ENCODE measurements at places on chromosomes 1 and 21.

GRCh38 chr1:61753998-61754508 is 11.8 kb downstream of the PATJ start:
- DNase-seq = no peak

DNA sequence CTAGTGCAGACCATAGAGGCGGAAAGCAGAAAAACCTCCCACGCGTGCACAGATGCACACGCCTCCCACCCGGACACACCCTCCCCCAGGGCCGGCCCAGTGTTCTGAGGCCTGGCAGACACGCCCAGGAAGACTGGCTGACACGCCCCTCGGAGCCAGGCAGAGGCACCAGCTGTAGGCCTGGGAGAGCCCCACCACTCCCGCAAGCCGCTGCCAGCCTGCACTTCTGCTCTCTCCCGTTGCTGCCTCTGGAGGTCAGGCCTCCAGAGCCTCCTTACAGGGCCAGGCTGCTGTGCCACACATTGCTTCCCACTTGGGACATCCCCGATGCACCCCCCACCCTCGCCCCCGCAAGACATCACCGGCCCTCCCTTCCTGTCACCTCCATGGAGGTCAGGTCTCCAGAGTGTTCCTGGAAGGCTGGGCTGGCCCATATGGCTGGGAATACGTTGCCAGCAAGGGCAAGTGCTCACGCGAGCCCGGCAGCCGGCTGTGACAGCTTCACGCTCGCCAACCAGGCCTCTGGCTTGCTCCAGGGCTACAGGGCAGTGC is 40.4 kb downstream of the CASZ1 start:
- peak; percentile 63 for DNase-seq

- DNase-seq = no peak
Observed at GRCh38 chr1:90994461-90994860, 27.4 kb downstream of the ZNF644 start.

DNA sequence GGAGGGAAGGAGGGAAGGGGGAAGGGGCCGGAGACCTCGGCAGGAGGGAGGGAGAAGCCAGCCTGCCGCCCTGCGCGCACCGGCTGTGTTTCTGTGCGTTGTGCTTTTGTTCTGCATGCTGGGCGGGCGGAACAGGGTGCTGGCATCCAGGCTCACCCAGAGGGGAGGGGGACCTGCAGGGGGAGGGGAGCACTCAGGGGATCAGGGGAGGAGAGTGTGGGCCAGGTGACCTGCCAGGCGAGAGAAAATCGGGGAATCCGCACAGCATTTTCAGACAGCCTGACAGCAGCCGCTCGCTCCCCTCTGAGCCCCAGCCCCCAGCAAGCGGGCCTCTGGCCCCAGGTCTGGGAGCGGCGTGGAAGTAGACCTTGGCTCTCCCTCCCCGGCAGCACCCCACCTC is 54.7 kb downstream of the RIPK4 start:
- DNase-seq = no peak

Measured in CD4-positive, alpha-beta T cell treated with Interleukin-6 at 100 ng/mL for 8 hours (primary cell).